ENCODE measurements at places on chromosomes 5 and 9.
A peak's percentile ranks its signal among the peaks of the same experiment; 100 is the strongest.

GRCh38 chr5:125293726-125294125 is 547.3 kb upstream of the ZNF608 start:
- no peak for DNase-seq

DNA sequence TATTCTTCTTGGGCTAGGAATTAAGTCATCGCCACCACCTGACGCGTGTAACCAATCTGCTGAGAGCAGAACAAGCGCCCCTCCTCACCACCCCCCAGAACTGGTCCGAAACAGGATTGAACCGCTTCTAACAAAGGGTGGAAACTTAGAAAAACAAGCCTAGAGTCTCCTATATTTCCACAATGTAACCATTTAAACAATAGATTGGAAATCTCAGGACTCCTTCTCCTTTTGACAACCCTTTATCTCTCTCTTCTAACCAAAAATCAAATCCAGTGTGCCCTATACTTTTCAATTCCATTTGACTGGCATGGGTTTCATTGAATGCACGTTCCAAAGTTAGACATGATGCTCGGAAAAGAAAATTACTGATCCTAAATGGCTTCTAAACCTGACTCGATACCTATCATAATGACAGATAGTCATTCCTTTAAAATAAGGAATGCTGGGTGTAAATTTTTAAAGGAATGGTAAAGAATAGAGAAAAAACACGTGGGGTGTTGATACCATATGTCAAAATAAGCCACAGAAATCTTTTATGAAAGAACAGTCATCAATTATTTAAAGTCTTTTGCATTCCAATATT is 1.2 kb downstream of the ARRDC3 start:
- peak; percentile 41 for DNase-seq

DNA sequence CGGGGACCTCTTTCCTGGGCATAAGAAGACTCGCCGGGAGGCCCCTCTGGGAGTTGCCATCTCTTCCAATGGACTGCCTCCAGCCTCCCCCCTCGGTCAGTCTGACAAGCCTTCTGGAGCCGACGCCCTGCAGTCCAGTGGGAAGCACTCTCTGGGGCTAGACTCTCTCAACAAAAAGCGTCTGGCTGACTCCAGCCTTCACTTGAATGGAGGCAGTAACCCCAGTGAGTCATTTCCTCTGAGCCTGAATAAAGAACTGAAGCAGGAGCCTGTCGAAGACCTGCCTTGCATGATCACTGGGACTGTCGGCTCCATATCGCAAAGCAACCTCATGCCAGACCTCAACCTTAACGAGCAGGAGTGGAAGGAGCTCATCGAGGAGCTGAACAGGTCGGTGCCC is 28.4 kb upstream of the LTC4S start:
- no peak for DNase-seq

GRCh38 chr5:65799857-65800256 is 77.9 kb downstream of the NLN start:
- DNase-seq, result no peak

GRCh38 chr9:79583952-79584654 is 12.3 kb downstream of the TLE4 start:
- DNase-seq, result no peak

DNA sequence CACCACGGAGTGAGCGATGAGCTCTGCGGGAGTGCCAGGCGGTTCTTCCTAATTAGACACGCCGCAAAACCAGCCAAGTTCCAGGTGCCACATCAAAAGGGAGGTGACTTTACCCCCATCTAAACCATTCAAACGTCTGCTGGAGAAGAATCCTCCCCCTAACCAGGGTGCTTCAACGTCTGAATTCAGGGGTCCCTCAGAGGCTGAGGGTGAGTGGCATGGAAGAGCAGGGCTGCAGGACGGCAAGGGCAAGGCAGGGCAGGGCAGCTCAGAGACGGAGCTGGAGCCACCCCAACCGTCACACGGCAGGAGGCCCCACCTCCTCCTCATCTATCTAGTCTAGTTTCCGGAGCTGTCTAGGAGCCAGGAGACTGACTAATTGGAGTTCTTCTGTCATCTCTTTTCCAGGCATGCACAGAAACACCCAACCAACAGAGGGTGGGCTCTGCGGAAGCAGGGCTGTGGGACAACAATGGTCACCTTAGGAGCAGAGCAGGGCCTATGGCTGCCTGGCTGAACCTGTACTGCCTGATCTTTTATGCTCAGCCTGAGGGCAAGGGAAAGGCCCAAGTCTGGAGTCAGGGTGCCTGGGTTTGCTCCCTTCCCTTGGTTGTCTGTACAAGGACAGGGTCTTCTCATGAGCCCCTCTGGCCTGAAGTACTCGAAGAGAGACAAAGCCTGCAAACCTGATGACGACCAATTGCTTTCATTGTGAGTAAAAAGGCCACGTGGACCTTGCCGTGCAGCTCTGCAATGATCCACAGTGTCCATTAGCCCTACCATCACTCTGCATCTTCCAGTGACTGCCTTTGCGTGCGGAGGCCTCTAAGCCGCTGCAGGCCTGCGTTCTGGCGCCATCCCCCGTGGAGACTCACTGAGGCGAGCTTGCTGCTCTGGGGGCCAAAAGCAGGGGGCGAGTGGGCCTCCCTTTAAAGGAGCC is 81.0 kb upstream of the SLC25A51 start:
- no peak for DNase-seq

- no peak for DNase-seq
These were observed 8.9 kb downstream of the LARS1 start for GRCh38 chr5:146173597-146173996.

DNA sequence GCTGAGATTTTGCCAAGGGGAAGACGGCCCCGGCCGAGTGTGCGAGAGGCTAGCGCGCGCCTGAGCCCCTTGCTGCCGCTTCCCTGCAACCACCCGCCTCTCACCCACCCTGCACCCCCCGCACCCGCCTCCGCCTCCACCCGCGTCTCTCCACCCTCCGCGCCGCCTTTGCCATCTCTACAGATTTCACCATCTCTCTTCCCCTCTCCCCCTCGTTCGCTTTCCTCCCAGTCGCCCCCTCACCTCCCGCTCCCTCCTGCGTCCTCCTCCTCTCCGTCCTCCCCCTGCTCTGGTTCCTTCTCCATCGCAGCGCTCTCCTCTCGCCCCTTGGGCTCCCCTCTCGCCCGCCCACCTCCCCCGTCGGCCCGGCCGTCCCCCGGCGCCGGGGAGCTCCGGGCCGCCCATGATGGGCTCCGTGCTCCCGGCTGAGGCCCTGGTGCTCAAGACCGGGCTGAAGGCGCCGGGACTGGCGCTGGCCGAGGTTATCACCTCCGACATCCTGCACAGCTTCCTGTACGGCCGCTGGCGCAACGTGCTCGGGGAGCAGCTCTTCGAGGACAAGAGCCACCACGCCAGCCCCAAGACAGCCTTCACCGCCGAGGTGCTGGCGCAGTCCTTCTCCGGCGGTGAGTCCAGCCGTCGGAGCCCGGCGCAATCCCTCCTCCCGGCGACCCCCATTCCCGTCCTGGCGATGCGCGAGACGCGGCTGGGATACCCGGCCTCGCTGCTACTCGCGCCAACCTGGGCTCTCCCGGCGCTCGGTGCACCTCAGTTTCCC is at the start of gene PRDM12:
PRDM12 (plus strand) TSS at position 344 of the 778 bp plus-strand sequence; CDS start at position 404, 60 bp downstream.
- DNase-seq, result no peak

- DNase-seq, result no peak
These were observed 19.2 kb downstream of the GSN start for GRCh38 chr9:121286973-121287741.

GRCh38 chr5:95995962-95996489 is 34.4 kb upstream of the ELL2 start:
- no peak for DNase-seq

- no peak for DNase-seq
These were observed 6.8 kb upstream of the PRUNE2 start for GRCh38 chr9:76912636-76913275.

GRCh38 chr5:3276896-3277295 is 318.7 kb upstream of the IRX1 start:
- no peak for DNase-seq

- DNase-seq, result no peak
These were observed 1399.2 kb upstream of the CDH6 start for GRCh38 chr5:29794141-29794787.

DNA sequence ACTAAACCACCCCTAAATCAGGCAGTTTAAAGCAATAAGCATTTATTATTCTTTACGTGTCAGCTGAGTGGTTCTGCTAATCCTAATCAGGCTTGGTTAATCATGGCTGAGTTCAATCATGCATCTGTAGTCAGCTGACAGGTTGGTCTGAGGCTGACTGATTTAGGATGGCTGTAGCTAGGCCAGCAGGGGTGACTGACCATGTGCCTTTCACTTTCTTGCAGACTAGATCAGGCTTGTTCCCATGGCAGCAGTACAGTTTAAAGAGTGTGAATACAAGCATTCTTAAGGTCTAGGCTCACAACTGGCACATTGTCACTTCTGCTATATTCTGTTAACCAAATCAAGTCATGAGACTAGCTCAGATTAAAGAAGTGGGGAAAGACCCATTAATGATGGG is 16.1 kb upstream of the MPDZ start:
- DNase-seq, result no peak

DNA sequence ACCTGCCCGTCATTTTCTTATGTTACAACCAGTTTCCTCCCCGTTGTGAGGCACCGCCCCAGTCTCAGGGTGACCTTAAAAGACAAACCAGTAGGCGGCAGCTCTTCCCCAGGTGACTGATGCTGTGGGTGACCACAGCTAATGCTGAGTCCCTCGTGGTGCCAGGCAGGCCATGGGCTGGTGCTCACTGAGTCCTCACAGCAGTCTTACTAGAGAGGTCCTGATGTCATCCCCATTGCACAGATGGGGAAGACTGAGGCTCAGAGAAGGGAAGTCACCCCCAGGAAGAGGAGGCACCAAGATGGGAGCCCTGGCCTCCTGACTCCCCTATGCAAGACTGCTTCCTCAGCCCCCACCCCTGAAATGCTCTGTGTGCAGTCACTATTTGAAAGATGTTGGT is 978 bp downstream of the CFAP157 start:
- no peak for DNase-seq

DNA sequence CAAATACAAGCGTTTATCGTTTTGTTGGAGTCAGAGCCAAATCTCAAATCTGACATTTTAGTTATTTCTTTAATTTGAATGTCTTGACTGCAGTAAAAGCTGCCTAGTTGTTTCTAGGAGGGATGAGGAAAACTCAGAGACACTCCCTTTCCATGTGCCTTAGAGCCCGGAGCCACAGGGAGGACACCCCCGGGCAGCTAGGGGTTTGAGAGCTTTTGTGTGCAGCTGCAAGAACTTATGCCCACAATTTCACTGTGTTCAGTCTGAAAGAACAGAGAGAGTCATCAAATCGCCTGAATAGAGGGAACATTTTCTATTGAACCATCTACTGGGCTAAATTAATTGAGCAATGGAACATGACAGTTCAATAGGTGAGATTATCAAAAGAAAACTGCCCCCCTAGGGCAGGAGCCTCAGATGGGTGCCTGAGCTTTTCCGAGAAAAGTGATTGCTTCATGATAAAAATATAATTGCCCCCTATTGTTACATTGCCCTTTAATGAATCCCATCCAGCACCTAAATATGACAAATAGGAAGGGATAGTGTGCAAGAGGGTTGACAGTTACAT is 709.3 kb upstream of the RGMB start:
- DNase-seq, result no peak

- DNase-seq, result no peak
These were observed 297.2 kb downstream of the SPOCK1 start for GRCh38 chr5:137201876-137202275.

- DNase-seq, result no peak
These were observed 302.3 kb upstream of the GRAMD2B start for GRCh38 chr5:126120939-126121338.

DNA sequence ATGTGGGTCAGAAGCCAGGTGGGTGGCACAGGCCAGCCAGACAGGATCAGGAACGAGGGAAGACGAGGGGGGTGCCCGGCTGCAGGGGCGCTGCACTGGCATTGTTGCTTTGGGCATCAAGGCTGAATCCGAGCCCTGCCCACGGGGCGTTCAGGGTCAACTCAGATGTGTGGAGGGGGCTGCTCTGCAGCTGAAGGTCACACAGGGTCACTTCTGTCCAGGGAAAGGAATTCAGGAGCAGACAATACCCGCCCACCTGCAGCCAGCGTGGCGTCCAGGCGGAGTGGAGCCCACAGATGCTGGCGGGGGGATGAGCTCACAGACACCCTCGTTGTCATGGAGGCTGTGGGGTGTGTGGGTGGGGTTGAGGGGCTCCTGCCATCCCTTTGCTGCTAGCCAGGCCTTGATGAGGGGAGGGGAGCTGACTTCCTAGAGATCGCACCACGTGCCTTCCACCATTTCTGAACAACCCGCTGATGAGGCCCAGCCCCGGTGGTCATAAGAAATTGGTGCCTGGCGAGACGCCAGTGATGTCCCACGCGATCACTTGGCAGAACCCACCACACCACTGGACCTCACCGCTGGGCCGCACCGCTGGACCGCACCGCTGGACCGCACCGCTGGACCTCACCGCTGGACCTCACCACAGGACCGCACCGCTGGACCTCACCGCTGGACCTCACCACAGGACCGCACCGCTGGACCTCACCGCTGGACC is 31.2 kb downstream of the MRPL36 start:
- DNase-seq, result no peak

DNA sequence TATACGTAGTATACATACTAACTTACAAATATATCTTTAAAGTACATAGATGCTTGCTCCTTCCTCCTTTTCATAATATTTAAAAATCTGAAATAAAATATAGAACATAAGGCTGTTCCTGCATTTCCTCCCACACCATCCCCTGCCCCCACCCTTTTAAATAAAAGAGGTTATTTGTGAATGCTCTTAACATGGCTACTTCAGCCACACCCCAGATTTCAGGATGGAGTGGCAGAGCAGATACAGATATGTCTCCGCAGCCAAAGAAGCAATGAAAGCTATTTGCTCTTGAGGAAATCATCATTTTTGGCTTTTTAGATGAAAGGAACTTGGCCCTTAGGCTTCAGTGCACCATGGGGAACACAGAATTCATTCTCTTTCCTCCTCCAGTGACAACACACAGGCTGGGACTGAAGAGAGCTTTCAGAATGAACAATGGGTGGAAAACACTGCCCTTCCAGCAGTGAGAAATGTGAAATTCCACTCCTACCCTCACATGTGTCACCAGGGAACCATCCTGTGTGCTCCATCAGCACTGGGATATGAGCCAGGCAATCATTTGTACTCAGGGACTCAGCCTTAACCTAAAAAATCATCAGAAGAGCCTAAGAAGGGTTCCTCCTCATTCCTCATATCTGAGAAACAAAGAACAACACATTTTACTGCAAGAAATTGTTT is 134.3 kb downstream of the PPP2R2B start:
- DNase-seq, result no peak

DNA sequence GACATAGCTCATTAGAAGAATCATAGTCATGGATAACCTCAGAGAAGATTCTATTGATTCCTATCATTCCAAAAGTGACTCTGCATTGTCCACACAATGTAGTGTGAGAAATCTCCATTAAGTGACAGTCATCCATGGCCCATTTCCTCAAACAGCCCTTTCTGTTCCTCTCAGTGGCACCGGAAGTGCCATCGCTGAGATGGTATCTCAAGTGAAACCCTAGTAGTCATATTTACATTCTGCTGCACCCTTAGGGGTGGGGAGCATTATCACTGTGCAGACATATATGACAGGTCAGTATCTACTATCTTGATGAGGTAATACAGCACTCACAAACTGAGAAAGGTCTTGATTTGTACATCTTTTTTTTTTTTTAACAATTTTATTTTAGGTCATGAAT is 55.4 kb upstream of the MIER3 start:
- no peak for DNase-seq

GRCh38 chr5:161676103-161676502 is 9.4 kb upstream of the GABRA6 start:
- DNase-seq, result no peak

All from activated naive CD8-positive, alpha-beta T cell treated with anti-CD3 and anti-CD28 coated beads, Interleukin-2, amount 50 U/mL, for 16 hours (primary cell).